ENCODE measurements at places on chromosomes 2 and 18.

DNA sequence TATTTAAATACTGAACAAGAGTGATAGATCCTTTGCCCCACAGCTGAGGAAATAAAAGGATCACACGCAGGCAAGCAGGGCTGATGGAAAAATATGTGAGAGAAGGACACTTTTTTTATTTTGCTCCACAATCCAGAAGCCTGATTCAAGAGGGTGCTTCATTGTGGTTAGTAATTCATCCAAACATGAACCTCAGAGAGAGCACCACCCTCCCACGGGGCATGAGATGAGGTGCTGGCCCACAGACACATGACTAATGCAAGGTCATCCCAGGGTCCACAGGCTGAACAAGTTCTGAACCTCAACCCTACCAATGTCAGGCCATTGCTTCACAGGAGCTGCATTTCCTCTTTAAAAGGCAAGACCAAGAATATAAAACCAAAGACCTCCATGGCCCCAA lies 239.6 kb downstream of the MREG start:
- no peak for DNase-seq

GRCh38 chr2:175005733-175006264 lies 618 bp upstream of the CHN1 start:
- DNase-seq, result no peak

DNA sequence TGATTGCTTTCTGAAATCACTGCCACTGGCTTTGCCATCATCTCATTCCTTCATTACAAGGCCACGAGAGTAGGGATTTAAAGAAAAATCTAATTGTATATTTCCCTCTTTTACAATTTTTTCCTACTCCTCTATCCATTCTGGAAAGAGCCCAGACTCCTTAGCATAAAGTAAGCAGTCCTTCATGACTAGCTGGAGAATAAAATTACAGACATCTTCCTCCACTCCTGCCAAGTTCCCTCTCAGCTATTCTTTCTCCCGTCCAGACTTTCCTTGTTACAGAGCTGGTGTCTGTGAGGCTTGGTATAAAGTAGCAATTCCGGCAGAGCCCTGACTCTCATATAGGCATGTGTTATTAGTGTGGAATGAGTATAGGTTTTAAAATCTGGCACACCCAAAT lies 806.8 kb downstream of the PLCL1 start:
- no peak for DNase-seq

DNA sequence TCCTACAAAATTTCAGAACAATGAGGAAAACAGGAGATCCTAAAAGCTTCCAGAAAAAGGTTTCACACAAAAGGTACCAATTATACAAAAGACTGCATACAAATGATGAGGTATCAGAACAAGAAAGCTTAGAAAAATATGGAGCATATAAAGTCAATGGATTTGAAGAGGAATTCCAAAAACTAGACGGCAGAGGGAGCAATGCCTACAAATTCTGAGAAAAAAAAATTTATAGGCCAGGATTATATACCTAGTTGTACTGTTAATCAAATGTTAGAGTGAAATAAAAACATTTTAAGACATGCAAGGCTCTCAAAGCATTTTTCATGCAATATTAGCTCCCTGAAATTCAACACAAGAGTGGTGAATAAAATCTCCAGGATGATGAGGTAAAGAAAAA lies 106.2 kb downstream of the ZRANB3 start:
- no peak for DNase-seq

GRCh38 chr2:2520401-2520811 lies 189.3 kb upstream of the MYT1L start:
- DNase-seq, result no peak

DNA sequence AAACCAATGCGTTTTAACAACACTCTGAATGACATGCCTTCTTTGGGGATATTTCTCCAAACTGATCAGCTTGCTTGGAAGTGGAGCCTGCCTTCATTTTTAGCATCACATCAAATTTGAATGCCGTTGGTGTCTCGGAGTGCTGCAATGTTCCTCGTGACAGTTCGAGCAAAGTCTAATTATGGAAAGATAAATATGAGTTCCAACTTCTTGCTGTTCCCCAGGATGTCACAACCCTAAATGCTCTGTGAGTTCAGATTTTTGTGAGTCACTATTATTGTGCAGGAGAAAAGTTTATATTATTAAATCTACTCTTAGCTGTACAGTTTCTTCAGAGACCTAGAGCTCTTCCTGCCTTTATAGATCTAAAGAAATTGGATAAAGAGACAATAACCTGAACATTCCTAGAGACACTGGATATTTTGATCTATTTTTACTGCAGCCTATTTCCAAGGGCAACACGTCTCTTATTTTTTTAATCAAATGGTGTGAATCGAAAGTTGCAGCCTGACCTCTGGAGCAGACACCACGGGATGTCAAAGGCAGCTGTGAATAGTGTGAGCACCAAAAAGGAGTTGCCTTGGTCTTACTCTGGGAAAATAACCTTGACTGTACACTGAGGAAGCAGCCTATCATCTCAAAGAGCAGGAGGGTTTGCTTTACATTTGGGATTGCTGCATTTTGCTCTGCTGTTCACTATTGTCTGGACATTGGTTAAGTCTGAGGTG lies 330.1 kb downstream of the TDRD15 start:
- no peak for DNase-seq

GRCh38 chr2:586641-587076 lies 90.5 kb downstream of the TMEM18 start:
- DNase-seq, result no peak

GRCh38 chr2:189287363-189287762 lies 107.8 kb upstream of the COL5A2 start:
- no peak for DNase-seq

- no peak for DNase-seq
These were observed 768 bp upstream of the CYBRD1 start for GRCh38 chr2:171521361-171522051.

Data from nephron progenitor cell (in vitro differentiated cells).